ENCODE measurements at places on chromosomes 1 and 21.

GRCh38 chr1:204177133-204177532 is 11.0 kb upstream of the REN start:
- DNase-seq = no peak

DNA sequence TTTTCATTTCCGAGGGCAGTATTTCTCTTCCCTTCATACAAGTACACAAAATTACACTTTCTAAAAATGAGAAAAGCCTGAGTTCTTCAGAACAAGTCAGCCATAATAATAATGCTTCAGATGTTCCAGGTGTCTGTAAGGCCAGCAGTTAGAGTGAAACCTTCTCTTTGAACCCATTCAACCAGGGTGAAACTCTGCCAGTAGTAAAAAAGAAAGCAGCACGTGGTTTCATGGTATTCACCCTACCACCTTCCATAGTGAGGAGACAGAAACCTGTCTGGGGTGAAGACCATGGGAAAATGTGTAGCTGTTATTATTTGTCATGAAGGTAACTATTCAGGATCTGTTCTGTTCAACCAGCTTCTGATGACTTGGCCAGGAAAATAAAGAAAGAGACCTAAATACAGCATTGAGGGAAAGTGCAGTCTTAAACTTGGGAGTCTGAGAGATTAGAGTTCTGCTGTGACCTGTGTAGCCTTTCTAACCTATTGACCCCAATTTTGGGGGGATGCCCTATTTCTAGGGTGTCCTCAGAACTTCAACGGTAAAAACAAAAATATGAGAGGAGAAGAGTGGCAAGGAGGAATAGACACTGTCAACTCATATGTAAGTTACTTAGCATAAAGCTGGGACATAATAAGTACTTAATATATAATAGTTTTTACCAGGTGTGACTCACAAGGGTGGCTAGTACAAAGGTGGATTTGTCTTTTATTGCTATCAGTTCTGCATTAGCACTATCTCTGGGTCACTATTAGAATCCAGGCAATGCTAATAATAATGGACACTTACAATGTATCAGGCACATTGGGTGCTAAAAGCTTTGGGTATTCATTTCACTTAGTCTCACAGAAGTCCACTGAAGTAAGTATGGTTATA is 70.0 kb upstream of the TNFSF4 start:
- no peak for DNase-seq

DNA sequence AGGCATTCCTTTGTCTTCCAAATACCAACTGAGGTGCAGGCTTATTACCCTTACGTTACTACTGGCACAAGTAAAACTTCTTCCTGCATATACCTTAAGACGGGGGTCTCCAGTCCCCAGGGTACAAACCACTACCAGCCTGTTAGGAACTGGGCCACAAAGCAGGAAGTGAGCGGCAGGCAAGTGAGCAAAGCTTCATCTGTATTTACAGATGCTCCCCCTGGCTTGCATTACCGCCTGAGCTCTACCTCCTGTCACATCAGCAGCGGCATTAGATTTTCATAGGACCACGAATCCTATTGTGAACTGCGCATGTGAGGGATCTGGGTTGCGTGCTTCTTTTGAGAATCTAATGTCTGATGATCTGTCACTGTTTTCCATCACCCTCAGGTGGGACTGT is 113.1 kb downstream of the SLC45A1 start:
- no peak for DNase-seq

- no peak for DNase-seq
Observed at GRCh38 chr1:41835485-41835884, 83.2 kb downstream of the HIVEP3 start.

GRCh38 chr1:7087888-7088287 is 302.6 kb downstream of the CAMTA1 start:
- no peak for DNase-seq

GRCh38 chr1:183652547-183653461 is at the start of gene APOBEC4:
Gene APOBEC4 (minus strand): TSS chr1:183653316. CDS start chr1:183648781, 4,535 bp downstream.
- DNase-seq = no peak

DNA sequence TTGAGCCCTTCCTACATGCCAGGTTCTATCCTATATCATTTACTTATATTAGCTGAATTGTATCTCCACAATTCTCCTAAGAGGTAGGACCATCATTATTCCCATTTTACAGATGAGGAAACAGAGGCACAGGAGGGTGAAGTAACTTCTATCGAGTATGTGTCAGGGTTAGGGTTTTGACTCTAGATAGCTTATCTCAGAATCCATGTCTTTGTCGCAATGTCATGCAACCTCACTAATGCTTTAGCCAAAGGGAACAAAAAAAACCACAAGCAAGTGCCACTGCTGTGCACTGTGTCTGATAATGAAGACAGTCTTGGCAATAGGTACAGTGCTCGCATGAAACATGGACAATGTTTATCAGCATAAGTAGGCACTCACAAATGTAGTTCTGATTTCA is 95.4 kb upstream of the CLDN14 start:
- no peak for DNase-seq
